ENCODE measurements at places on chromosomes 4 and X.

GRCh38 chr4:102447413-102447812, 53.7 kb upstream of the NFKB1 start:
- no peak for DNase-seq

- DNase-seq, result no peak
These were observed 122.0 kb upstream of the STS start for GRCh38 chrX:7025471-7025870.

- DNase-seq, result no peak
These were observed 69.9 kb downstream of the AMELX start for GRCh38 chrX:11363069-11363594.

GRCh38 chr4:185192059-185192458, 11.7 kb downstream of the CFAP97 start:
- DNase-seq, result no peak

GRCh38 chrX:58025979-58026378, 115.7 kb upstream of the ZXDA start:
- no peak for DNase-seq

GRCh38 chr4:26175006-26175786, 145.6 kb upstream of the RBPJ start:
- no peak for DNase-seq

- no peak for DNase-seq
These were observed 57.8 kb downstream of the RAP1GDS1 start for GRCh38 chr4:98319021-98319420.

All from fibroblast of upper back skin (primary cell).